Choroid plexus epithelial cell (primary cell): ENCODE measurements at places on chromosomes 5 and 9.
A peak's percentile ranks its signal among the peaks of the same experiment; 100 is the strongest.

DNA sequence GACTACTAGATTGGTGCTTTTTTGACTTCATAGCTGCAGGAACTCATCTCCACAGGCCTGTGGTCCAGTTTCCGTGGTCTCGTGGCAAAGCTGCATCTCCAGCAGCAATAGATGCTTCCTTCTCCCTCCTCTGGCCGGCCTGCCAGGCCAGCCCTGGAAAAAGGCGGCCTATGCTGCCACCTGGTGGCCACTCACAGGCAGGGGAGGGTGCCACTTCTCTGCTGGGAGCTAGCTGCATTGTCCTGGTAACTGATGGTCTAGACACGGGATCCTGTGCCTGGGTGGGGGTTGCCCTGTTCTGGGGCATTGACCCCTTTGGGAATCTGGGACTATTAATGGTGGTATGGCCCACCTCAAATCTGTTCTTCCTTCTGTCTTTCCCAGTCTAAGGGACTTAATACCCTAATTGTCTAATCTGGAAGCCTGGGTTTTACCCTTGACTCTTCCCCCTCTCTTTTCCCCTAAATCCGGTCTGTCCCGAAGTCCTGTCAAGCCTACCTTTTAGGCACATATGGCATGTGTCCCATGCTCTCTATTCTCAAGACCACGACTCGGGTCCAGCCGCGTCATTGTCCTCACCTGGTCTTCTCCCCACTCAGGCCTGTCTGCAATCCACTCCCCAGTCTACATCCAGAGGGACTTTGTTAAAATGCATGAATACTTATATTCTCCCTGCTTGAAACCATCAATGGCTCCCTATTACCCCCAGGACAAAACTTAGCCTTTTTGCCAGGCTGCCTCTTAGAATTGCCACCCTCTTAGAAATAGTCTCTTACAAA is 20.1 kb upstream of the PTGS1 start:
- peak; percentile 82 for DNase-seq

GRCh38 chr9:13158986-13159385 is 120.5 kb downstream of the MPDZ start:
- DNase-seq = no peak

DNA sequence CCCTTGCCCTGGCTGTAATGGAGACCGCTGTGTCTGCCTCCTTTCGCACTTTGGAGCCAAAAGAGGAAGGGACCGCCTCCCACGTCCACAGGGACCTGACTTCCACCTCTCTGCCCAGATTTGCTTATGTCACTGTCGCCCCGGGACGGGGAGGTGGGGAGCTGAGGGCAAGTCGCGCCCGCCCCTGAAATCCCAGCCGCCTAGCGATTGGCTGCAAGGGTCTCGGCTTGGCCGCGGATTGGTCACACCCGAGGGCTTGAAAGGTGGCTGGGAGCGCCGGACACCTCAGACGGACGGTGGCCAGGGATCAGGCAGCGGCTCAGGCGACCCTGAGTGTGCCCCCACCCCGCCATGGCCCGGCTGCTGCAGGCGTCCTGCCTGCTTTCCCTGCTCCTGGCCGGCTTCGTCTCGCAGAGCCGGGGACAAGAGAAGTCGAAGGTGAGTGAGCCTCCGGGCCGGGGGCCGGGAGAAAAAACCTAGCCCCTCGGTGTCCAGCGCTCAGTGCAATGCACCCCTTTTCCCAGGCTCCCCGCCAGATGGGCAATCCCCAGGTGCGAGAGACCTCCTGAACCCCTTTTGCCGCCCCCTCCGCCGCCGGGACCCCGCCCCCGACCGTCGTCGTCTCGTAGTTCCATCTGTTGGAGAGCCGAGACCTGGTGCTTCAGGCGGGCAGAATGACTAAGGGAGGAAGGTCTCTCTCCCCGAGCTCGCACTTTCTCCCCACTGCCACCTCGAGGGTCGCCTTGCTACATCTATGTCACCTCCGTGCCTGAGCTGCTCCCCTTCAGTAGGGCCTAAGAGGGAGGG is at the start of gene GPX3:
Gene GPX3, plus strand, starts transcription at position 288 of the 807 bp plus-strand sequence. Its CDS starts 64 bp downstream, at position 352.
- peak; percentile 48 for DNase-seq

DNA sequence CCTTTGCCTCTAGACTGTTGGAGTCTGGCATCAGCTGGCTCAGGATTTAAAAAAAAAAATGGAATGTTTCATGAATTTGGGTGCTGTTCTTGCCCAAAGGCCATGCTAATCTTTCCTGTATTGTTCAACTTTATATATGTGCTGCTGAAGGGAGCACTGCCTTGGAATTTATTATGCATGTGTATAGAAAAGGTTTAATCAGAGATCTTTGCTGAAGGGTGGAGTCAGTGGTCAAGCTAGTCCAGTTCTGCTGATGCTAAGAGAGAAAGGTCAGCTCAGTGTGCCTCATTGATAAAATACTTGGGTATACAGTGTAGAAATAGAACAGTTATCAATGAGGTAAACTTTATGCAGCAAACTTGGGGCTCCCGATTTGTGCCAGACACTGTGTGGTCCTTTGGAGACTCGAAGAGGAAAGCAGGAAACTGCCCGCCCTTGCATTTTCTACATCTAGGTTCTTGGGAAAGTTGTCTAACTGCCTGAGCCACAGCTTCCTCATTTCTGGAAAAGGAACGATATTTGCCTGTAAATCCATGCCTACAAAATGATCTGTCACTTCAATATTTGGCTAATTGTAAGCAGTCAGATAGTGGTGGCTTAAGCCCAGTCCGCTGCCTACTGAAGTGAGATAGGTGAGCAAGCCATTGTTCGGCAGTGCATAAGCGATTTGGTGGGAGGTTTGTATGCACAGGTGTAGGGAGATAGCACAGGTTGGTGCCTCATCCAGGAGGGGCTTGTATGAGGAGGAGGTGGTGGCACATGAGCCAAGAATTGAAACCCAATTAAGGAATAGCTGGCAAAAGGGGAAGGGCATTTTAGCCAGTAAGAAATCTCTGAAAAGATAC is 29.2 kb upstream of the GTF2H2C start:
- no peak for DNase-seq

GRCh38 chr5:174675110-174675509 is 49.3 kb upstream of the MSX2 start:
- DNase-seq = no peak

- no peak for DNase-seq
These were observed 34.1 kb downstream of the SPRY4 start for GRCh38 chr5:142290577-142291299.

GRCh38 chr5:69331528-69332445 is 814 bp downstream of the CCDC125 start:
- DNase-seq = no peak

DNA sequence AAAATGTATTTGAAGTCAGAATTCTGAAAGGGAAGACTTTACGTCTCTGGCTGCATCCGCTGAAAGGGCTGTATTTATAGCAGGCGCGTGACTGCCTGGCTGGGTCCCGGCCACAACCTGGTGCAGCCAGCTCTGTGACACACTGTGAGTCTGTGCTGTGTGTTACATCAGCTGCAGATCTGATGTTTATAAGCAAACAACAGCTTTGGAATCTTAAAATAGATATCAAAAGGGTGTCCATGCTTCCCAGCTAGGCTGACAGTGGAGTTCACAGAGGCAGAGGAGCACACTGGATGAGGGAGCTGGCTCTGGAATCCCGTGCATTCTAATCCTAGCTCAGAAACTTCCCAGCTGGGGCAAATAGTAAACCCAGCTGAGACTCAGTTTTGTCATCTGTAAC is 433.4 kb upstream of the BRINP1 start:
- no peak for DNase-seq

- no peak for DNase-seq
These were observed 9.6 kb downstream of the DCP2 start for GRCh38 chr5:112986224-112986623.

GRCh38 chr5:98791001-98791519 is 17.6 kb downstream of the RGMB start:
- DNase-seq = no peak

- peak; percentile 75 for DNase-seq
These were observed 656.5 kb upstream of the RIOK2 start for GRCh38 chr5:97839341-97840086.

DNA sequence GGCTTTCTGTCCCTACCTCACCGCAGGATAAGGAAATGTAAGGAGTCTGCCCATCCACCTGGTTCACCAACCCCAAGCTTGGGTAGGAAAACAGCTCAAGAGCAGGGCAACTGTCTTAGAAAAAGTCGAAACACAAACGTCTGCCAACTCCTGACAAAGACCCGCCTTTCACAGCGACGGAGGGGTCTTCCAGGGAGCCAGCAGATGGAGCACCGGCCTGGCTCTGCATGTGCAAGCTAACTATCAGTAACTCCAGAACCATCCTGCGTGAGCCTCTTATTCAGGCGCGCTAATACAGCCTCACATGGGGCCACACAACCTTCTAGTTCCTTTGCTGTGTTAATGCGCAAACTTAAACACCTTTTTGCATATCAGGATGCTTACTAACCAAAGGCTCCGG is 26.9 kb downstream of the CAMSAP1 start:
- no peak for DNase-seq

- DNase-seq = peak; percentile 66
These were observed 223.2 kb downstream of the PCSK1 start for GRCh38 chr5:96209829-96210228.
